ENCODE measurements at places on chromosomes 2 and 18.

DNA sequence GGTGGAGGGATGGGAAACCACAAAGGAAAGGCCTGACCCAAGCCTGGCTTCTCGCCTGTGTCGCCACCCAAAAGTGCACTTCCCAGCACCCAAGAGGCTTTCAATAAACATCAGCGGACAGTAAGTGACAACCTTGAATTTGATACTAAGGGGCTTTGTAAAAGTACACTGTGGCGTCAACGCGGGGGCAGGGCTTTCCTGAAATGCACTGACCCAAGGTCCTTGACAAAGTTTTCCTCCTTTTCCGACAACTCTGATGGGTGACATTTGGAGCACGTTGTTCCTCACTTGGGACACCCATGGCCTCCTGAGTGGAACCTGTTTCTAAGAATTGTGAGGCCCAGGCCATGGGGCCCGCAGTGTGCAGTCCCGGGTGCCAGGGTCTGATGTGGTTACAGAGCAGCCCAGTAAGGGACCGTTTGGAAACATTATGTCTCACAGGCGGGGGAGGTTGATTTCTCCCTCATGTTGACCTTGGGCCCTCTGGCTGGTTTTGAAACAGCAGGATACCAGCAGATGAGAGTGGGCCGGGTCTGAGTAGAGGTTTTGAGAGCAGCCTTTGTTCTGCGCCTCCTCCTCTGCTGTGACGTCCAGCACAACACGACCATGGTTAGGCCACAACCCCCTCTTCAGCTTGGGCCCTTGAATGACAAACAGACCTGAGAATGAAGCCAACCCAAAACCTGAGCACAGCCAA is 2.8 kb upstream of the ZBTB14 start:
- no peak for DNase-seq

GRCh38 chr18:30492552-30493129 is 549.9 kb downstream of the DSC3 start:
- no peak for DNase-seq

DNA sequence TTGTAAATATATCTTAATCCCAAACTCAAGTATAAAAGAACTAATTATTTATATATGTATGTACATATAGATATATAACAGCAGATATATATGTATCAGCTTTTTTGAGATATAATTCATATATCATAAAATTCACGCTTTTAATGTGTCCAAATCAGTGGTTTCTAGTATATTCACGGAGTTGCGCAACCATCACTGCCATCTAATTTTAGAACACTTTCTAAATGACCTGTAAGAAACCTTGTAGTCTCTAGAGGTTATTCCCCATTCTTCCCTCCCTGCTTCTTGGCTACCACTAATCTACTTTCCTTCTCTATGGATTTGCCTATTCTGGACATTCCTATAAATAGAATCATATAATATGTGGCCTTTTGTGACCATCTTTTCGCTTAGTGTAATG is 163.5 kb upstream of the TCF4 start:
- DNase-seq: no peak

DNA sequence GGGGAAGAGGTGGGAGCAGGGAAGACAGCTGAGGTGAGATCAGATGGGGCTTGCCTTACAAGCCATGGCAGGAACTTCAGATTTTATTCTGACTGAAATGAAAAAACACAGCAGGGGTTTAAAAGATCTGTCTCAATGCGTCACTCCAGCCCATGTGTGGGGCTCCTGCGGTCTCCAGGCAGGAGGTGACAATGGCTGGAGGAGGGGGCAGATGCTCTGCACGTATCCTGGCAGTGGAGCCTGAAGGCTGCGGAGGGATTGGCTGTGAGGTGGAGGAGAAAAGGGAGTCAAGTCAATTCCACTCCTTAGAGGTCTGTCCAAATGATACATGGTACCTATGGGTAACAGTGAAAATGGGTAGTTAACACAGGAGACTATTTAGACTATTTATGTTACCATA is 40.5 kb upstream of the KIDINS220 start:
- no peak for DNase-seq

DNA sequence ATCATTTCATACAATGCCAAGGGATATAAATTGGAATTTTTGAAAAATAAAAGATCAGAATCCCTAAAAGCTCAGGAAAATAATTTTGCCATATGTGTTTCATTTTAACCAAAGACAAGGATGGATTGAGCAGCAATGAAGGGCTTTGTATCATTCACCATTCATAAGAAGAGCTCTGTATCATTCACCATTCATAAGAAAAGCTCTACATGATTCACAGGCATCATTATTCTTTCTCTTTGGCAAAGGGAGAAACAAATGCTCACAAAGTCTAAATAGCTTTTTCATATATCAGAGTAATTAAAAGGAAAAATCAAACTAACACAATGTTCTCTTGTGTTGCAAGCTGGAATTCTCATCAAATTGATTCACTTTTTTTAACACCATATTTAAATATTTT is 169.1 kb upstream of the MC4R start:
- no peak for DNase-seq

- no peak for DNase-seq
Observed at GRCh38 chr2:181877181-181877664, 14.3 kb upstream of the ITPRID2 start.

- DNase-seq: no peak
Observed at GRCh38 chr18:50507120-50507590, 52.7 kb upstream of the MAPK4 start.

- no peak for DNase-seq
Observed at GRCh38 chr2:25112113-25112512, 56.3 kb downstream of the POMC start.

GRCh38 chr2:160022162-160022561 is 40.3 kb downstream of the PLA2R1 start:
- DNase-seq: no peak

- DNase-seq: no peak
Observed at GRCh38 chr2:172397148-172397834, 30.1 kb upstream of the ITGA6 start.

DNA sequence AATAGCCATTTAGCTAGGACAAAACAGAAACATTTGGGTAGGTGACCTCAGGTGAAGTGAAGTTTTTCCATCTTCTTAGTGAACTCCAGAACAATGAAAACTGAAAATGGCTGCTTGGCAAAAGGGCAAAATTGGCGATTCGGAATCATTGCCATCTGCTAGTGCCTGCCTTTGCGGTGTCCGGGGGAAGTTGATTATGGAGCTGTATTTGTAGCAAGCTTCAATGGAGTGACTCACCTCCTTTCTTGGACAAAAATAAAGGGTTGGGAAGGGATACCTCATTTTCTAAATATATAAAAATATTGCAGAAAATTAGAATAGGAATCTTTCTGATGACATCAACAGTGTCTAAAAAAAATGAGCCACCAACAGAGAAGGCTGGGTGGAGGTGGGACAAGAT is 460.5 kb downstream of the TGIF1 start:
- DNase-seq: no peak

- no peak for DNase-seq
Observed at GRCh38 chr2:50181212-50181611, 850.7 kb downstream of the NRXN1 start.

- DNase-seq: no peak
Observed at GRCh38 chr2:67599561-67599960, 202.4 kb downstream of the ETAA1 start.

- DNase-seq: no peak
Observed at GRCh38 chr2:217521820-217522219, 481.0 kb downstream of the TNS1 start.

DNA sequence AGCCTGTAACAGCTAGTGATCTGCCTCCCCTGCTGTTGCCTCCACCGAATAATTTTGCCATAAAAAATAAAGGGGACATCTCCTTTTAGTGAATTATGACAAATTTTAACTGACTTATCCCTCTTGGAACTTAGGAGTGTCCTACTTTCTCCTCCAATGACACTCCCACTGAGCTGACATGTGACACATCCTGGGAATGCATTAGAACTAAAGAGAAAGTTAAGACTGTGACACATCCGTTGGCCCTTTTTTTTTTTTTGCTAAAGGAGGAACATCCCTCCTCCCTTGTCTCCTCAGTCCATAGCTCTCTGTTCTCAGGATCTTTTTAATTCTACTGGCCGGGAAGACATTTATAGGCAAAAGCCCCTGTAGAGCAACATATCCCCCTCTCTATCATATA is 268.2 kb downstream of the NRXN1 start:
- DNase-seq: no peak
